ENCODE measurements at places on chromosomes 5 and 9.

GRCh38 chr5:41649659-41650058, 139.3 kb upstream of the PLCXD3 start:
- no peak for DNase-seq

GRCh38 chr5:61659221-61659696, 327.2 kb downstream of the ZSWIM6 start:
- no peak for DNase-seq

DNA sequence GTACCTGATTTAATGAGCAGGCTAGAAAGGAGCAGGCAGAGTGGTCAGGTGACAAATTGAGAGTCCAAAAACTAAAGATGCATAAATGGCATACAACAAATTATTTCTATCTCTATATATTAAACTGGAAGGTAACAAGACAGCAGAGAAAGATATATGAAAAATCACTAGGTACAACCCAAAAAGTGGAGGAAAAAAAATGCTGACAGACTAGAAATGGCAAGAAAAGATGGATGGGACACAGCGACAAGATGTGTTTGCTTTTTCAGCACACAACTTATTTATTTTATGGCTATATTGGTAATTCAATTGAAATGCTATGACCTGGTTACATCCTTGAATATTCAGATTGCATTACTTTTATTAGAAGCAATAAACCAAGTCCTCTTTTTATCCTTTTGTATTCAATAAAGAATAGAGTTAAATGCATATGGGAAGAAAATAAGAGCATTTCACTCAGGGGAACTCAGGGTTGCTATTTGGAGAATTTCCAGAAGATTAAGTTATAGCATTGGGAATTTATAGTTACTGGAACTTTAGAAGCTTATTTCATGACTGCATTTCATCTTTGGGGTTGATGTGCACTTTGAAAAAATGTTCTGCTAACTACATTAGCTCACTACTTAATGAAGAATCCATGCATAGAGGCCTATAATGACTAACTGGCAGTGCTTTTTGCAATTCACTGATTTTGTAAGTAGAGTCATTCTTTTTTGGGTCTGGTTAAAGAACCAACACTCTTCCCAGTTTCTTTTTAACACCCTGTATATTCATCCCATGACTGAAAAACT, 566.6 kb upstream of the TUSC1 start:
- no peak for DNase-seq

- no peak for DNase-seq
These were observed 39.0 kb downstream of the NIPSNAP3B start for GRCh38 chr9:104802906-104803305.

DNA sequence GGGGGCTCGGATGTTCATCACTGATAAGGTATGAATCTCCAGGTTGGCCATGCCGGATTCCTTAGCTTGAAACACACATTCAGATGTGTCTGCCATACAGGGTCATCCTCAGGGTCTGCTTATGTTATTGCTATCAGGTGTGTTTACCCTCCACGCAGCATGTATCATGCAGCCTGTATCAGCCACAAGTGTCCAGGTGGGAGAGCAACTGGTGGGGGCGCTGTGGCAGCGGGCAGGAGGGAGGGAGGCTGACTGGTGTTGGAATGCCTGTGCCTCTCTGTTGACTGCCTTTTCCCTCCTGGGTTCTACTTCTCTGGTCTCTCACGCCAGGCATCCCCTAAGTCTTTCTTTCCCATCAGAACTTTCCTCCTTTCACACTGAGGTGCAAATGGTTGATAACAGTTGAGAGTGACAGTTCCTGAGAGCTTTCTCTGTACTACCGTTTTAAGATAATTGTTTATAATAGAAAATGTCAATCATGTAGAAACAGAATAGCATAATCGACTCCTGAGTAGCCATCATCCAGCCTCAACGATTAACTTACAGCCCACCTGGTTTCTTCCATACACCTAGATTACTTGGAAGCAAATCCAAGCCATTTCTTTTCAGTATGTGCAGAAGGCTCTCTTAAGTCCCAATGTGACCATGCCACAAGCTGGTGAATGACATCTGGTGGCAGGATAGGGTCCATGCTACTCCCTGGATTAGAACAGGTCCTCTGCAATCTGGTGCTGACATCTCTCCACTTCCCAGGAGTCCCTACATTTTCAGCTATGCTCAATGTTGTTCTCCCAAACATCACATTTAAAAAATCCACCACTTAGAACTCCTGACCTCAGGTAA, 86.6 kb downstream of the ACER2 start:
- no peak for DNase-seq
